ENCODE measurements at places on chromosomes 4 and X.

DNA sequence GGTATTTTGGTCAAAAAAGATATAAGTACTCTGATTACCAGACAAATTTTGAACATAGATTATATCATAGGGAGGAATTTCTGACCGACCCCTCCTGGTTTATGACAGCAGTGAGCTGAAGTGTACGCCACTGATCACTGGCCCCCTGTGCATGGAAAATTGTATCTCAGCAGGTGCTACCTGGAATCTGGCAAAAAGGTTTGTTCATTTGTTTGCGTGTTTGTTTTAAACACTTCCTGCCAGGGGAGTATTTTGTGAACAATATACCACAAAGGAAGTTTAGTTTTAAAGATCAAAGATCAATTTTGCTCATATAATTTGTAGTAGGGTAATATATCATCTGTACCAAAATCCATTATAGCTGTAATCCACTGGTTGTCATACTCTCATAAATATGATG is 219.7 kb upstream of the TENM3 start:
- no peak for DNase-seq

DNA sequence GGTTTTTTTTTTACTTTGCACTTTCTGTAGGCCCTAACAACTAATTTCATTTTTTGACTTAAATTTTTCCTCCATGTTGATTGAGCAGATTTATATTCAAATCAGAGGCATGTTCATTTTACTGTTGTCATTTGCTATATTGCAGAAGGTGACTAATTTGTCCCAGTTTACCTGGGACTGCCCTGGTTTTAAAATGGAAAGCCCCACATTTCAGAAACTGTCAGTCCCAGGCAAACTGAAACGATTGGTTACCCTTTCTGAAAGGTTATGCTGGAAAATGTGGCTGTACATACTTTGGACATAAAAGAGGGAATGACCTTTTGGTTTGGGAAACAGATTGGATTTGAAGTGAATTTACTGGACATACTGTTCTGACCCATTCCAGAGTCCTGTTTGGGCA is 160.0 kb downstream of the SPCS3 start:
- no peak for DNase-seq

- DNase-seq = no peak
Measured at GRCh38 chr4:145602129-145602760, 16.9 kb upstream of the MMAA start.

DNA sequence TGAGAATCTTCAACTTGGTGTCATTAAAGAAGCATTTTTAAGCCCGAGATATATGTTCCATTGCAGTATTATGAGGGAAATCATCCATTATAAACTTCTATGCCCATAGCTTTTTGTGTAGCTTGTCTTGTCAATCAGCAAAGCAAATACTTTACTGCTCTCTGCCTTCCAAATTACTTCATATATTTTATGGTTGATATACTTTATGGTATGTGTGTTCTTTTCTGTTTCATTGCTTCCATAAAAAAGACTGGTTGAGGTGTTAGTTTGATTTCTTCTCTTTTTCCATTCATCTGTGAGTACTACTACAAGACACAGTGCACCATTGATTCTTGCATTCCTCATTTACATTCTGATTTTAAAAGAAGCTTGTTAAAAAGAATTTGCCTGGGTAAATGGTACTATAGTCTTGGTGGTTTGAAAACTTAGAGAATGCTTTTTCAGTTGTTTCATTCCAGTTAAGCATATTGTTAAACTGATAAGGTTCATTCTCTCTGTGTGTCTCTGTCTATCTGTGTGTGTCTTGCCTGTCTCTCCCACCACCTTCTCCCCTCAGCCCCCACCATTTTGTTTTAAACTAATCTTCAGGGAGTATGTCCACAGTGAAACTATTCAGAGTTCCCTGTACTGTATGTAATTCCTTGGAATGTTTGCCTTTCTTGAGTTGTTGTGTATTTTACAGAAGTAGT is 27.1 kb downstream of the STAG2 start:
- DNase-seq = no peak

GRCh38 chrX:76076124-76076523 is 96.7 kb upstream of the PBDC1 start:
- DNase-seq = no peak

DNA sequence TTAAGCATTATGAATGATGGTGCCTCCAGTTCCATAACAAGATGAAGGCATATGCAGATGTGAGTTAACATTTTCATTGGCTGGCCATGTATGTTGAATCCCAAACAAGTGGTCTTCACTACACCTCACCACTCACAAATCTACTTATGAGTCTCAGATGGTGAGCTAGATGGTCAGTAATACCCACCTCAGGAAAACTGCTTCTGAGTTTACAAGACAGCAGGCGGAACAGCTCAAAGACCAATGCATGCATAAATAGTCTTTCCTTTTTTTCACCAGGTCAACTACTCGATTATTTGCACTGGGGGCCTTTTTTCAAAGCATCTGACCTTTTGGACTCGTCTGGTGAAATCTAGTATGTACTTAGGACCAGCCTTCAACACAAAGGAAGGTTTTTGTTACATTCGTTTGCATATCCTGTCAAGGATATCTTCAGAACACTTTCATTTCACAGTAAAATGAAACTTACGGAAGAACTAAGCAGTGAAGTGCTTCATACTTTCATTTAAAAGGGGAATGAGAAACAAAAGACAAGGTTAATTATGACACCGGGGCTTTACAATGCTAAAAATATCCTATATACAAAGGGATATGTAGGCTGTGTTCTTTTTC is 23.1 kb upstream of the TLR7 start:
- no peak for DNase-seq

- no peak for DNase-seq
Measured at GRCh38 chrX:2632533-2633504, 58.3 kb upstream of the CD99 start.

- DNase-seq = no peak
Measured at GRCh38 chrX:24410514-24411189, 50.2 kb downstream of the SUPT20HL1 start.

All from stimulated activated CD4-positive, alpha-beta T cell treated with anti-CD3 and anti-CD28 coated beads, TNF-alpha, amount 100 ng/mL, for 4 hours (primary cell).